SJCRH30 (cell line): ENCODE measurements at places on chromosomes 6 and 20. TPM values are rescaled to one million over a fixed set of nuclear protein-coding genes. Genes with fewer than 3 reads are reported as not detected.

The SOBP gene
- total RNA-seq, result 7.0 and 7.8 TPM in 2 replicates

The NOTCH4 gene
- total RNA-seq, result 4.1 and 4.9 TPM in 2 replicates

The OPN5 gene
- total RNA-seq, result not detected in 2 replicates

The TNFRSF6B gene
- total RNA-seq, result 1.3 and 1.7 TPM in 2 replicates

The MICA gene
- total RNA-seq, result 6.8 and 7.7 TPM in 2 replicates

The RNF182 gene
- total RNA-seq, result 0.10 and 0.20 TPM in 2 replicates

The STXBP5 gene
- 32.9 and 33.4 TPM in 2 replicates for total RNA-seq

- no peaks in the 10 kb centered on the region for H3K4me1 ChIP-seq
- H3K36me3 ChIP-seq, result no peaks in the 10 kb centered on the region
- no peak overlapping the region for H3K27ac ChIP-seq
- DNase-seq, result no peak
These were observed 55.6 kb downstream of the SLC22A1 start for GRCh38 chr6:160177220-160177619.

GRCh38 chr6:134378426-134378825 is 60.5 kb upstream of the SGK1 start:
- no peaks in the 10 kb centered on the region for H3K27me3 ChIP-seq
- H3K36me3 ChIP-seq, result no peaks in the 10 kb centered on the region
- H3K4me1 ChIP-seq, result no peaks in the 10 kb centered on the region
- DNase-seq, result no peak
- no peak overlapping the region for H3K27ac ChIP-seq

- H3K4me3 ChIP-seq, result no peak overlapping the region
- no peak for DNase-seq
- H3K27ac ChIP-seq, result no peak overlapping the region
- no peaks in the 10 kb centered on the region for H3K4me1 ChIP-seq
- no peaks in the 10 kb centered on the region for H3K36me3 ChIP-seq
- H3K27me3 ChIP-seq, result no peaks in the 10 kb centered on the region
These were observed 492.1 kb upstream of the EYS start for GRCh38 chr6:66199171-66199570.

DNA sequence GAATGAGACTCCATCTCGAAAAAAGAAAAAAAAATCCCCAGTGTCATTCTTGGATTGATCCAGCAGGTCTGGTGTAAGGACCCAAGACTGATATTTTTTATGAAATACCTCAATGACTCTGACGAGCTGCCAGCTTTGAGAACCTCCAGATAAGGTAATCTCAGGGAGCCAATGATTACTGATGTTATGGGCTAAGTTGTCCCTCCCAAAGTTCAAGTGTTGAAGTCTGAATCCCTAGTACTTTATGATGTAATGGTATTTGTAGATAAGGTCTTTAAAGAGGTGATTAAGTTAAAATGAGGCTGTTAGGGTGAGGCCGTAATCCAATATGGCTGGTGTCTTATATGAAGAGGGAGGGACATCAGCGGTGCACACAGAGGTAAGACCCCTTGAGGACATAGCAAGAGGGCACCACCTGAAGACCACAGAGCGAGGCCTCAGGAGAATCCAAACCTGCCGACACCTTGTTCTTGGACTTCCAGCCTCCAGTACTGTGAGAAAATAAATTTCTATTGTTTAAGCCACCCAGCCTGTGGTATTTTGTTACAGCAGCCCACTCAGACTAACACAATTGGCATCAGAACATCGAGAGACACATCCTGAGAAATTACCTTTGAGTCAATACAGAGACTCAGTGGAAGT is 19.7 kb upstream of the DDO start:
- no peak for DNase-seq
- H3K27ac ChIP-seq, result no peak overlapping the region
- H3K27me3 ChIP-seq, result no peaks in the 10 kb centered on the region; the same call in 1 of the 2 replicates
- no peak overlapping the region for H3K4me3 ChIP-seq
- no peaks in the 10 kb centered on the region for H3K36me3 ChIP-seq

DNA sequence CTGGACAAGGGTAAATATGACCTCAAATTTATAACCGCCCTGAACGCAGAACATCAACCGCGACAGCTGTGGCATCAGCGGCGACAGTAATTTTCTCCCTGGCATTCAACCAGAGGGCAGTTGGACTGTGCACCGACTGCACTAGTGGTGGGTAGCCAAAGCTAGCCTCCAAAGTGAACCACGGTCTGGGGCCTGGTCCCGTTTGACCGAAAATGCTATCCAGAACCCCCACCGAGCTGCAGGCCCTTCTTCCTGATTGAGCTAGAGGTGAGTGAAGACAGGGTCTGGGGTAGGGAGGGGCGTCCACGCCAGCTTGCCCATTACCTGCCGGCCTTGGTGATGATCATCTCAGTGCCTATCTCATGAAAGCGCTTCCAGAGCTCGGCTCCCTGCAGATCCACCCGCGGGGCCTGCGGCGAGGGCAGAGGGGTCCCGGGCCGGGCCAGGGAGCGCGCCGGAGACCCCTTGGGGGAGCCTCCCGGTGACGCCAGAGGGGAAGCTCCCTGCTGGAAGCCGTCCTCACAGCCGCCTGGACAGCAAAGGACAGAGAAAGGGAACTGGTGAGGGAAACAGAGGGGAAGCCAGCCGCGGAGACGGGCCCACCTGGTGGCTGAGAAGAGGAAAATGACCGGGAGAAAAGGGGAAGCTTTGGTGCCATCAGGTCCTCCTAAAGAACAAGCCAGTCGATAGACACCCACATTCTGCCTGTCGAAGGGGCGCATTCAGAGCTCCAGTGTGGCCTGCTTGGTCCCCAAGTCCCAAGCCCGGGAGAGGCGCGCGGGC is 2.0 kb downstream of the TBX18 start:
- peaks cover 9% of the 10 kb centered on the region for H3K4me1 ChIP-seq
- peak overlapping the region; percentile 99 for H3K27ac ChIP-seq
- peak; percentile 73 for DNase-seq
- H3K36me3 ChIP-seq, result peaks cover 19% of the 10 kb centered on the region
- H3K4me3 ChIP-seq, result peak overlapping the region; percentile 91

- H3K4me3 ChIP-seq, result no peak overlapping the region
- H3K36me3 ChIP-seq, result no peaks in the 10 kb centered on the region
- DNase-seq, result no peak
- no peaks in the 10 kb centered on the region for H3K4me1 ChIP-seq
- no peaks in the 10 kb centered on the region; the same call in 1 of the 2 replicates for H3K27me3 ChIP-seq
These were observed 23.9 kb downstream of the MAP7 start for GRCh38 chr6:136526196-136526930.

- H3K4me1 ChIP-seq, result no peaks in the 10 kb centered on the region
- no peak overlapping the region for H3K27ac ChIP-seq
- DNase-seq, result no peak
- H3K36me3 ChIP-seq, result no peaks in the 10 kb centered on the region
- no peak overlapping the region for H3K4me3 ChIP-seq
- H3K27me3 ChIP-seq, result no peaks in the 10 kb centered on the region
These were observed 284.2 kb downstream of the LRFN2 start for GRCh38 chr6:40302856-40303454.

DNA sequence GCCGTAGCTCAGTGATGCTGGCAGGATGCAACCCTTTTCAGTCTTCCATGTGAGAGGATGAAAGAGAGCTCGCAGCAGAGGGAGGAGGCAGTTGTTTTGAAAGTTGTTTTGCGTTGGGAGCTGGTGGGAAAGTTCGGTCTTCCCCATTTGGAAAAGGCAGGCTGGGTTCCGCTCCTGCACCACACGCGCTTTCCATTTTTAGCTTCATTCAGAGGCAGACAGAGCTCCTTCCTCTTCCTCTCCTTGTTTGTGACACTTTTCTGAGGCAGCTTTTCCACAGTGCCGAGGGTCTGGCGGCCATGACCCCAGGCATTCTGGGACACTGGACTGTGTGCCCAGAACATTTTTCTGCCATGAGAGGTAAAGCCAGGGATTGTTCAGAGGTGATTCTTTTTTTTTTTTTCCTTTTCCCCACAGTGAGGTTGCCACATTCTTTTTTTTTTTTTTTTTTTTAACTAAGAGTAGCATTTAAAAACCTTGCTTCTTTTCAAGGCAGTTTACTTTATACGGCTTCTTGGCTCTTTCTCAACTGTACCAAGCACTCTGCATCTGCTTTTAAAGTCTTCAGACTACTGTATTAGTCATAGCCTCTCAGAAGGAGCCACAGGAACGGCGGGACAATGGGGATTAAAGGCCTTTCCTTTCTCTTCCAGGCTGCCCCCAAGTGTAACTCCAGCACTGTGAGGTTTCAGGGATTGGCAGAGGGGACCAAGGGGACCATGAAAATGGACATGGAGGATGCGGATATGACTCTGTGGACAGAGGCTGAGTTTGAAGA is 1.6 kb downstream of the PRDM1 start:
- no peaks in the 10 kb centered on the region for H3K4me1 ChIP-seq
- H3K36me3 ChIP-seq, result no peaks in the 10 kb centered on the region
- no peak for DNase-seq
- no peak overlapping the region for H3K27ac ChIP-seq

DNA sequence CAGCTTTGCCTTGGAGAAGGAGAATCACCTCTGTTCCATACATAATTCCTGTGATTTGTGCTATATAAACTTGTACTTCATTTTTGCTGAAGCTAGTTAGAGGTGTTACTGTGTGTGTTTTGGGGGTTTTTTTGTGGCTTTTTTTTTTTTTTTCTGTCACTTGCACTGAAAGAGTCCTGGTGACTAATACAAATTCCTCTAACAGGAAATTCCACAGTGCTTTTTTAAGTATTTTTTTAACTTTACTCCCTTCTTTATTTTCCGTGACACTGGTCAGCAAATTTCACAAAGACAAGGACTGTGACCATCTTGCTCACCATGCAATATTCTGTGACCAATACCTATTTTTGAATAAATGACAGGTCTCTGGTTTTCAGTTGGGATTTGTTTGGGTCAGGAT is 110.5 kb downstream of the ISM1 start:
- H3K4me1 ChIP-seq, result no peaks in the 10 kb centered on the region; the same call in 1 of the 2 replicates
- no peak overlapping the region for H3K4me3 ChIP-seq
- H3K36me3 ChIP-seq, result no peaks in the 10 kb centered on the region
- no peak overlapping the region for H3K27ac ChIP-seq

DNA sequence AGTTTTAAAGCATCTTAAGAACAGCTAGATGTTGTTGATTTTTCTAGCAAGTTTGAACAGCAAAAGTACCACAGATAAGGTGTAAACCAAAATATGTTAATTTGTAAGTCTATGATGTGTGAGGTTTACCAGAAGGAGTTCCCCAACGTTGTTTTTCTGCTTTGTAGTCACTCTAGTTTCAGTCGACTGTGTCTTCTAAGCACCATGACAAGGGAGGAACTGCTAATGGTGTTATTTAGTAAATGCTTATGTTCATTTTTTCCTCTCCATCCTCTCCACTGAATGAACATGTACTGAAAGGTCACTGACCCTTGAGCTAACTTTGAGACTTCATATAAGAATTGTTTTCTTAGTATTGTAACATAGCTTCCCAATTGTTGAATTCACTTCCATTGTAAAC is 3.0 kb downstream of the ENPP3 start:
- H3K4me3 ChIP-seq, result no peak overlapping the region
- no peak overlapping the region for H3K27ac ChIP-seq
- no peak for DNase-seq

- H3K4me3 ChIP-seq, result no peak overlapping the region
- peaks cover 19% of the 10 kb centered on the region for H3K36me3 ChIP-seq
- H3K27me3 ChIP-seq, result no peaks in the 10 kb centered on the region
- no peak overlapping the region for H3K27ac ChIP-seq
These were observed 20.0 kb downstream of the SPAG4 start for GRCh38 chr20:35635652-35636051.
